ENCODE measurements at places on chromosomes 12 and 14.

GRCh38 chr12:117165342-117165741 is 24.9 kb downstream of the FBXO21 start:
- DNase-seq, result no peak

- DNase-seq, result no peak
These were observed 51.2 kb upstream of the NOS1 start for GRCh38 chr12:117412465-117413188.

DNA sequence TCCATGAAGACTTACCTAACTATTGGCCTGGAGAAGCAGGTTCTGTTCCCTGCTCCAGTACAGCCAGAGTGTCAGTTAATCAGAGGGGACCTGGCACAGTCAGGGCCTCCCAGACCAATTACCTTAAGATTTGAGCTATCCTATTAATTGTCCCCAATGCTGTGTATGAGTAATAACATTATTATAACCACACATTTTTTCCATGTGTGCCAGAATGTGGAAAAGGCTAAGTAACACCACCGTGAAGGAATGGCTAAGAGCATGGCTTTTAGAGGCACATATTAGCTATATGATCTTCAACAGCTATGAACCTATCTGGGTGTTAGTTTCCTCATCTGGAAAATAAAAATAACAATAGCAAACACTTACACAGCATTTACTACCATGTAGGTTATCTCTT is 111.1 kb upstream of the RAP1B start:
- no peak for DNase-seq

- DNase-seq, result no peak
These were observed 10.0 kb upstream of the DDX47 start for GRCh38 chr12:12803186-12803585.

GRCh38 chr14:89856871-89857345 is 97.6 kb downstream of the EFCAB11 start:
- no peak for DNase-seq

All from activated CD8-positive, alpha-beta memory T cell treated with anti-CD3 and anti-CD28 coated beads for 48 hours (primary cell).